ENCODE measurements at places on chromosomes 12 and 14.

DNA sequence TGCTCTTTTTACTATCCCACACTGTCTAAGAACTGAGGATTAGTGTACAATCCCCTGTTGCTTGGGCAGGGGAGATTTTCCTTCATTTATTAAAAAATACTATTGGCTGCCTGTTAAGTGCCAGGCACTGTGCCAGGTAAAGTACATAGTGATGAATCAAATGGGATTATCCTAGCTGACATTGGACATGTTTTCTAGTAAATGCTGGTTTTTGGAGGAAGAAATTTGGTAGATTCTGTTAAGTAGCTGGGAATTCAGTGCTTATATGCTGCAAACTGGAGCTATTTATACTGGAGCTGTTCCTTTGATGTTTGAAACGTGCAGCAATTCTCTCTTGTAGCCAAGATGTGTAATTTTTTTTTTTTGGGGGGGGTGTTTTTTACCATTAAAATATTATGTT, 299.6 kb downstream of the EMP1 start:
- no peak for DNase-seq

GRCh38 chr14:86707071-86707470, 1177.1 kb downstream of the FLRT2 start:
- no peak for DNase-seq

- DNase-seq: no peak
Observed at GRCh38 chr12:24821691-24822090, 127.2 kb downstream of the BCAT1 start.

DNA sequence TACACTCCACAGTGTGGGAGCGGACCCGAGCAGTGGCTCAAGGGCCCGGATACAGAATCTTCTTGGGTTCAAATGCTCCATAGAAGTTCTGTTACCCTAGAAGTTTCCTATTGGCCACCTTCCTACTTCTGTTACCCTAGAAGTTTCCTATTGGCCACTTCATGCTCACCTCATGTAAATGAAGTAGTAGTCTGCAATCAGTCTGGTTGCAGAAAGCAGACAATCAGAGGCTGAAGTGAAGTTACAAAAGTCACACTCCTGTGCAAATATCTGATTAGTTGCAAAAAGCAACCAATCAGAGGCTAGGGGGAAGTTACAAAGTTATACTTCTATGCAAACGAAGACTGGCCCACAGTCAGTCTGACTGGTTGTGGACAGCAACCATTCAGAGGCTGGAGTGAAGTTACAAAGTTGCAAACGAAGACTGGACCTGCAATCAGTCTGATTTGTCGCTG, 77.8 kb upstream of the CPNE8 start:
- no peak for DNase-seq

DNA sequence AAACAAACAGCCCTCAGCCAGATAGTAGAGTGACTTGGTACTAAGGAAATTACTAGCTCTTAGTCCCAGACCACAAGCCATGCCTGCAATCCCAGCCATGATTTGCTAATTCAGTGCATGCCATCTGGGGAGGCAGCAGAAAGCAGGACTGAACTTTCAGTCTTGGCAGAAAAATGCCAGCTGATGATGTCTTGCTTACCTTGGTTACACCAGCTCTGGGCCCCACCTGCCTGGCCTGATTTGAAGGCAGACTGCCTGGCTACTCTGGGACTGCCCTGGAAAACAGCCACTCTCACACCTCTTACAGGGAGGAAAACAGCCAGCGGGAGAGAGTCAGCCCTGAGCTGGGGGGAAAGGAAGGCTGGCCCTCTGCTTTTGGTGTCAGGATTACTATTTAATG, 4.6 kb upstream of the UNC119B start:
- DNase-seq: no peak

GRCh38 chr12:13431041-13431440, 234.5 kb downstream of the EMP1 start:
- DNase-seq: no peak

DNA sequence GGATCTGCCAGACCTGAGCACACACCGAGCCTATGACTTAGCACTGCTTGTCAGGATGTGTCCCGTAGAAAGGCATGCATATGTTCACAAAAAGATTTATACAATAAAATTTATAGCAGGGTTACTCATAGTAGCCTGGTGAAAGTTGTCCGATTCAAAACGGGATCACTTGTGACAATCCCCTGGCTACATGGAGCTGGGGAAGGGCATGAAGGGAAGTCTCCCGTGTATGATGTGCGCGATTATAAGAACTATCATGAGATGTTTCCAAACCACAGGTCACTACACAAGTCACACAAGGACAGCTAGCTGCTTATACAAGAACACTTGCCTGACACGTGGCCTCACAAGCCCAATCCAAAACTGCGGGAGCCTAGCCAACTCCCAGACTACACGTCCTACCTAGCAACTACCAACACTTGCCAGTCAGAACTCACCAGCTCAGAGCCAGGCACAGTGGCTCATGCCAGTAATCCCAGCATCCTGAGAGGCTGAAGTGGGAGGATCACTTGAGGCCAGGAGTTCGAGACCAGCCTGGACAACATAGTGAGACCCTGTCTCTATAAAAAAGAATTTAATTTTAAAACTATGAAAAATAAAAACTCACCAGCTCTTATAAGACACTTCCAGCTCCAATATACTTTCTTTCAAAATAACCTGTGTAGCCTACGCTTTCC, 7.5 kb upstream of the CDCA4 start:
- no peak for DNase-seq

DNA sequence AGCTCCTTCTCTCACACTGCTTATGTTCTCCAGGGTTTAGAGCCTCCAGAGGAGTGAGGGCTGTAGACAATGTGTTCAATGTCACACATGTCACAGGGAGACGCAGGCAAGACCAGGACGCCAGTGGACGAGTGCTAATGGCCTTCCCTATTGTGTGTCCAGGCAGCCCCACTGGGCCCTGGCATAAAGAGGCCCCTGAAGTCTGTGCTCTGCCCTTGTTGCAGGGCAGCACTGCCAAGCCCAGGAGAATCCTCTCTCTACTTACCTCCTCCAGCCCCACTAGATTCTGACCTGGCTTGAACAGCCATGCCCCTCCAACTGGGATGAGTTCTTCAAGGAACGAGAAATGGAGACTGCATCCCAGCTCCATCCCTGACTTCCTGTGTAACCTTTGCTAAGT, 24.8 kb upstream of the TMEM106C start:
- DNase-seq: no peak

DNA sequence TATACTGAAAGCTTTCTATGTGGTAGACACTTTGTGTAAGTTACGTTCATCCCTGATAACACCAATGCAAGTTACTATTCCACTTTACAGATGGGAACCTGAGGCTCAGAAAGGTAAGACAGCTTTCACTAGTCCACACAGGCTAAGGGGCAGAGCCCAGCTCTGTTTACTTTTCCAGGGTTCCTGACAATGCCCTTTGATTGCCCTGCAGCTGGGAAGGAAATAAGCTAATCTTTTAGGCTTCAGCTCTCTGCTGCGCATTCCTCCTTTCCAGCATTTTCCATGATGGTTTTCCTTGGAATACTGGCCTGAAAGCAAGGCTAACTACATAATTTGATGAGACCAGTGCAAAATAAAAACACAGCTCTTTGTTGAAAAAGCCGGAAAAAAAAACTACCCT, 185.7 kb upstream of the BTG1 start:
- no peak for DNase-seq

- no peak for DNase-seq
Observed at GRCh38 chr14:51862860-51863259, 2.4 kb downstream of the GNG2 start.

GRCh38 chr12:53218551-53219291, 11.7 kb upstream of the ITGB7 start:
- no peak for DNase-seq
